ENCODE measurements at places on chromosomes 13 and 19. TPM values are rescaled to one million over a fixed set of nuclear protein-coding genes. Genes with fewer than 3 reads are reported as not detected.

Gene OLFM4
- not detected for total RNA-seq

Gene TYROBP
- not detected for total RNA-seq

Gene KLK4
- total RNA-seq, result not detected

Gene ZNF780B
- 6.6 TPM for total RNA-seq

Gene CEP89
- total RNA-seq, result 18.2 TPM

Gene FFAR2
- not detected for total RNA-seq

Gene ERFL
- total RNA-seq, result under 0.01 TPM

Gene NBEA
- 0.89 TPM for total RNA-seq

Gene KIR2DL1
- total RNA-seq, result not detected

Gene ELSPBP1
- not detected for total RNA-seq

Gene LILRA1
- not detected for total RNA-seq

Measured in bronchus fibroblast of lung (primary cell).